ENCODE measurements at places on chromosomes 5 and 9.
A peak's percentile ranks its signal among the peaks of the same experiment; 100 is the strongest.

- no peaks in the 10 kb centered on the region for H3K36me3 ChIP-seq
- no peak for DNase-seq
- H3K27me3 ChIP-seq = no peaks in the 10 kb centered on the region
- H3K27ac ChIP-seq = no peak overlapping the region
Observed at GRCh38 chr9:90881648-90882047, 80.0 kb downstream of the SYK start.

- no peaks in the 10 kb centered on the region for H3K27me3 ChIP-seq
- no peaks in the 10 kb centered on the region for H3K36me3 ChIP-seq
Observed at GRCh38 chr5:76956033-76956432, 3.2 kb downstream of the CRHBP start.

DNA sequence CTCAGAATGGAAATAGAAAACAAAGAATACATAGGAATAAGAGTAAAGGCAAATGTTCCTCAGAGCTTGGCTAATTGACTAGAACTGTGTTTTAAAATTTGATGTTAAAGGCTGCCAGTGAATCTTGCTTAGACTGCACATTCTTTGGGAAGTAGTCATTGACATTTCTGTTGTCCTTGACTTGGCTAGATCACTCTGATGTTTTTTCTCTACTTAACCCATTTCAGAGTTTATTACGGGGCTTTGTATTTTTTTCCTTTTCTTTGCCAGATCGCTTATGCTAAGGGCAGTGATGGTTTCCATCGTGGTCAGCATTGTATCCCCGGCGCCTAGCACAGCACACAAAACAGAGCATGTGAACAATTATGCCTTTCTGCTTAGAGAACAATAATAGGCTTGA lies 1126.7 kb upstream of the CDH9 start:
- no peaks in the 10 kb centered on the region for H3K27me3 ChIP-seq
- no peaks in the 10 kb centered on the region for H3K4me1 ChIP-seq
- H3K4me3 ChIP-seq = no peak overlapping the region
- H3K27ac ChIP-seq = no peak overlapping the region

- H3K27me3 ChIP-seq = no peaks in the 10 kb centered on the region
- no peak for DNase-seq
- H3K4me1 ChIP-seq = no peaks in the 10 kb centered on the region
Observed at GRCh38 chr5:122736086-122736845, 38.6 kb upstream of the SNX2 start.

DNA sequence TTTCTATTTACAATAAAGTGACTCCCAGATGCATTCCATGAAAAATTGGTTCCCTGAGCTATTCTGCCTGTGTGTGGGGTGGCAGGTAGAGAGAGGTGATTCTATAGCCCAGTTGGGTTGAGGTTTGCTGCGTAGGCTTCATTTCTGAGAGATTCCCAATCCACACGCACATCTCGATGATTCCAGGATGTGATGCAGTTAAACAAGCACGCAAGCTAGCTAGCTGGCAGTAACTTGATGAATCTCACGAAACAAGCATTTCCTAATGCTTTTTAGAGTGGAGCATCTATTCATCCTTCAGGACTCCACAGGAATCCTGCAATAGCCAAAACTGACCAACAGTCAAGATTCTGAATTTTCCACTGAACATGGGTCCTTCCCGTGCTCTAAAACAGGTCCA lies 43.8 kb upstream of the CER1 start:
- no peak for DNase-seq
- no peak overlapping the region for H3K4me3 ChIP-seq
- H3K27ac ChIP-seq = no peak overlapping the region
- no peaks in the 10 kb centered on the region for H3K36me3 ChIP-seq

GRCh38 chr9:91785447-91785842 lies 164.6 kb downstream of the ROR2 start:
- no peak for DNase-seq
- H3K4me1 ChIP-seq = peaks cover 9% of the 10 kb centered on the region
- no peaks in the 10 kb centered on the region for H3K27me3 ChIP-seq
- no peak overlapping the region for H3K4me3 ChIP-seq
- no peaks in the 10 kb centered on the region for H3K36me3 ChIP-seq

DNA sequence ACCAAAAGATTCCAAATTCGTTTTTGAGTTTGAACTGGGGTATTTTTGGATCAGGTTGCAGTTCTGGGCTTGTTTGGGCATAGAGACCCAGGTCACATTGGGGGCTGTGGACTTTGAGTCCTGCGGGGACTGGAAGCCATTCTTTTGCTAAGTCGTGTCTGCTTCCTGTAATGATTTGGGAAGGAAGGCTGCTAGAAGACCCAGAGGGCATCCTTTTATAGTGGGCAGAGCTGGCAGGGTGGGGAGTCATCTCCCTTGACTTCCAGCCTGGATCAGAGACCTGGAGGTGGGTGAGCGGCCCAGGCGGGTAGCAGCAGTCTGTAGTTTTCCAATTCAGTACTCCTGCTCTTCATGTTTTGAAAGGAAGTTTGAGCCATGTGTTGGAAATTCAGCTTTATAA lies 11.3 kb downstream of the ZNF618 start:
- H3K4me1 ChIP-seq = peaks cover 10% of the 10 kb centered on the region
- no peaks in the 10 kb centered on the region for H3K36me3 ChIP-seq
- no peak overlapping the region for H3K4me3 ChIP-seq
- no peak overlapping the region for H3K27ac ChIP-seq

- H3K27ac ChIP-seq = no peak within 1 kb of the TSS
- H3K27me3 ChIP-seq = no peaks in the 10 kb centered on the region
- H3K4me3 ChIP-seq = no peak within 1 kb of the TSS
- no peaks in the 10 kb centered on the region for H3K4me1 ChIP-seq
- no peaks in the 10 kb centered on the region for H3K36me3 ChIP-seq
Observed at GRCh38 chr9:87497604-87498045, at the start of gene DAPK1. TSS of gene DAPK1 (plus strand) at chr9:87497867. CDS start at chr9:87499078, 1,211 bp downstream.

DNA sequence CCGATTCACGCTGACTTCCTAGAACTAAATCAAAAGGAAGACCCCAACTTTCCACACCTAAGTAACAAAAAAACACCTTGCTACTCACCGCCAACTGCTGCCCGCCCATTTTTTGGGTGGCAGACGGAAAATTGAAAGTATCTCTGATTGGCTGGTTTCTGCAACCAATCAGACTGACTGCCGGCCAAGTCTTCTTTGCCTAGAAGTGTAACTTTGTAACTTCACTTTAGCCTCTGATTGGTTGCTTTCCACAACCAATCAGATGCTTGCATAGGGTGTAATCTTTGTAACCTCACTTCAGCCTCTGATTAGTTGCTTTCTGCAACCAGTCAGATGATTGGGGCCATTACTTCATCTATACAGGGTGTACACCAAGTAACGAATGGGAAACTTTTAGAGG lies 42.6 kb upstream of the ANKH start:
- H3K4me1 ChIP-seq = no peaks in the 10 kb centered on the region
- H3K4me3 ChIP-seq = no peak overlapping the region
- H3K36me3 ChIP-seq = no peaks in the 10 kb centered on the region
- no peak for DNase-seq
- no peak overlapping the region for H3K27ac ChIP-seq

DNA sequence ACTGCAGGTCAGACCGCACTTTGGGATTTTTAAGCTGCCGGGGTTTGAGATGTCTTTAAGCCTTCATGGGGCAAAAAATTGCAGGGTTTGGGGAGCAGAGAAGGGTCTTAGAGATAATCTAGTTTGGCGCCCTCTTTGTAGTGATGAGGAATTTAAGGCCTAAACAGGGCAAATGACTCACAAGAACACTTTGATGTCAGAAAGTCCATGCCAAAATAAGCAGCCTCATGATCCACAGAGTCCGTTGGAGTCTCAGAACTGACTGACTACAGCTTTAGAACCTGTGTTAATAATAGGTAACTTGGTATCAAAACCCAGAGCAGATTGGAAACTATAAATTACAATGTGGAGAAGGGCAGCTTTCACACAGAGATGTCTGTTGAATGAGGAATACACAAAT lies 35.9 kb upstream of the PTGS1 start:
- no peak for DNase-seq
- H3K27me3 ChIP-seq = no peaks in the 10 kb centered on the region
- no peak overlapping the region for H3K27ac ChIP-seq

DNA sequence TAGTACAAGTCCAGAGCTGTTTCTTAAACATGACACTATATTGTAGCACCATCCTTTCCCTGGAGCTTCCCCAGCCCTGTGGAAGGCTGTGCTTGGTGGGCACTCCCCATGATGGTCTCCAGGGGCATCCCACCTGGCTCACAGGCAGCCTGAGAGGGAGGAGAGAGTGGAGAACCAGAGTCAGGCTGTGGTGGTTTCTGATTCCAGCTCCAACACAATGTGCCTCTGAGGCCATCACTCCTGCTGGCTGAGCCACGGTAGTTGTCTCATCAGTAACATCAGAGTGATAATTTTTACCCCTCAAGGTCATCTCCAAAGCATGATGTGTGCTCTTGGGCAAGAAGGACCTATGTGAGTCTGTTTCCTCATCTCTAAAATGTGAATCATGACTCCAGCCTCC lies 398.0 kb downstream of the CDK5RAP2 start:
- H3K36me3 ChIP-seq = no peaks in the 10 kb centered on the region
- H3K27me3 ChIP-seq = no peaks in the 10 kb centered on the region
- DNase-seq = no peak
- H3K4me1 ChIP-seq = no peaks in the 10 kb centered on the region
- no peak overlapping the region for H3K4me3 ChIP-seq
- H3K27ac ChIP-seq = no peak overlapping the region

DNA sequence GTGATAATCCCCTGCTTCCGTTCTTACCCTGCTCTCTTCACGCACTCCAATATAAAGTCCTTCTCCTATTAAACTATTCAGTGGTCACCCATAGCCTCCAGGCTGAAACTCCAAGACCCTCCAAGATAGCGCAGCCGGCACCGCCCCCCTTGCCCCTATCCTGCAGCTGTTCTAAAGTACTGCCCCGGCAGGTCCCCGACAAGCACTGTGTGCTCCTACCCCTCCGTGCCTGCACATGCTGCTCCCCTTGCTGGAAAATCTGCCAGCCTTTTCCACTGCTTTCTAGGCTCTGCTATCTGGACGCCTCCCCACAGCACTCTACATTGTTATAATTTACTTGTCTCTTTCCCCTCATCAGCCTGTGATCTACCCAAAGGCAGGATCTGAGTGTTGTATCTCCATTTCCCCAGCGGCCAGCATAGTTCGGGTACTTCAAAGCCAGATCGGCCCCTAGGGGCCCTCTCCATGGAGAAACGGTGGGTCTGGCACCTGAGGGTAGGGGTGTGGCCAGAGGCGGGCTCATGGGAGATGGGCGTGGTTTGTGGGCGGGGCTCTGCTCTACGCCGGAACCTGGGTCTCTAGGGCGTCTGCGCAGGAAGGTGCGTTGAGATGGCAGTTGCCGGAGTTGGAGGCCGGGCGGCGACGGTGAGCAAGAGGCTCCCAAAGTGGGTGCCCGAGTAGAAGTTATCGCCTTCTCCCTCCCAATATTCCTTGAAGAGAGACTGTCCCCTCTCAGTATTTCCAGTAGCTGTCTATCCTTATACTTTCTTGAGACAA lies 83.5 kb upstream of the RUSC2 start:
- H3K4me3 ChIP-seq = no peak overlapping the region
- H3K4me1 ChIP-seq = no peaks in the 10 kb centered on the region
- no peaks in the 10 kb centered on the region for H3K27me3 ChIP-seq

GRCh38 chr5:54743997-54744788 lies 226.6 kb downstream of the SNX18 start:
- H3K36me3 ChIP-seq = no peaks in the 10 kb centered on the region
- H3K27me3 ChIP-seq = no peaks in the 10 kb centered on the region
- peaks cover 35% of the 10 kb centered on the region for H3K4me1 ChIP-seq

- no peak for DNase-seq
- H3K4me1 ChIP-seq = no peaks in the 10 kb centered on the region
- H3K27ac ChIP-seq = no peak overlapping the region
- no peaks in the 10 kb centered on the region for H3K27me3 ChIP-seq
- H3K36me3 ChIP-seq = no peaks in the 10 kb centered on the region
Observed at GRCh38 chr5:172911628-172911880, 47.7 kb upstream of the RPL26L1 start.

DNA sequence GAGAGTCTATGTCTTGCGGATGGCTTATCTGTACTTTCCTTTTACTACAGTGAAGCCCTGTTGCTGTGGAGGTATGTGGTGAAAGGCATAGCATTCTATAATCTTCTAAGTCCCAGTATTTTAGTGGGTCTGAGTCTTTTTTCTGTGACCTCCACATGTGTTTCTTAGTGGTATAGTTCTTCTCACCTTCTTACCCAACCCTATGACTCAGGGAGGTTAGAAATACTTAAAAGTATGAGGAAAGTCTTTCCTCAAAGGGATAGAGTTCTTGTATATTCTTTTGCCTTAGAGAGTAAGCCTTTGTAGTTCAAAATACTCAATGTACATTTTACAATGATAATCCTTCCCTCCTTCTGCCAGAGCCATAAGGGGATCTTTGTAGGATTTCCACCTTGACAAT lies 621.9 kb upstream of the CTNND2 start:
- no peaks in the 10 kb centered on the region for H3K27me3 ChIP-seq
- H3K27ac ChIP-seq = no peak overlapping the region
- no peaks in the 10 kb centered on the region for H3K4me1 ChIP-seq
- no peak for DNase-seq
- no peak overlapping the region for H3K4me3 ChIP-seq
- H3K36me3 ChIP-seq = no peaks in the 10 kb centered on the region

DNA sequence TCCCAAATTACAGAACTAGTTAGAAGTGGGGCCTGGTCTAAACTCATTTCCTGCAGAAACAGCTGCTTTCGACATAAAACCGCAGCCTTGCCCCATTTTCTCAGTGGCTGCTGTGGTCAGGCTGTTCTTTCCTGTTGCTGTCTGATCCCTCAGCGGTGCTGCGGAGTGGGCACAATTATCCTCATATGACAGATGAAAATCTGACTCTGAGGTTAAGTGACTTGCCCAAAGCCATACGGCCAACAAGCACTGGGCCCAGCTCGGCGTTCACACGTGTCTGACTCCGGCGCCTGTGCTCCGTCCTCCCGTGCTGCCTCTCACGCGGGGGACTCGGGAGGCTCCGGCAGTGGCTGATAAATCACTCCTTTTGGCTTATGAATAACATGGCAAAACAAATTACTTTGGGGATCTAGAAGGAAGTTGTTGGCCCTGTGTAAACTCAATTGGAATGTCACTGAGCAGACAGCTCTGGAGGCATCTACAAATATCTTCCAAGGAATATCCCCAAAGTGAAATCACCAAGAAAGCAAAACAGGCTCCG lies 142.6 kb upstream of the LMX1B start:
- peak overlapping the region; percentile 6 for H3K4me3 ChIP-seq
- peak; percentile 41 for DNase-seq
- H3K4me1 ChIP-seq = peaks cover 51% of the 10 kb centered on the region
- no peaks in the 10 kb centered on the region for H3K36me3 ChIP-seq

- no peak overlapping the region for H3K27ac ChIP-seq
- H3K4me1 ChIP-seq = no peaks in the 10 kb centered on the region
- H3K27me3 ChIP-seq = no peaks in the 10 kb centered on the region
- no peak for DNase-seq
- H3K4me3 ChIP-seq = no peak overlapping the region
- H3K36me3 ChIP-seq = no peaks in the 10 kb centered on the region
Observed at GRCh38 chr9:110742741-110743371, 74.3 kb downstream of the MUSK start.

- H3K4me1 ChIP-seq = no peaks in the 10 kb centered on the region
- no peaks in the 10 kb centered on the region for H3K27me3 ChIP-seq
- H3K27ac ChIP-seq = no peak overlapping the region
- DNase-seq = no peak
- no peaks in the 10 kb centered on the region for H3K36me3 ChIP-seq
- no peak overlapping the region for H3K4me3 ChIP-seq
Observed at GRCh38 chr5:36832274-36832673, 44.3 kb upstream of the NIPBL start.

All from naive thymus-derived CD4-positive, alpha-beta T cell (primary cell).